Stimulated activated naive B cell treated with anti-CD40 and anti-IgM and Interleukin-4, amounts not matched to agents 10 μg/mL and 1 μg/mL and 100 μg/mL, for 72 hours (primary cell): ENCODE measurements at places on chromosomes 3 and 15.
A peak's percentile ranks its signal among the peaks of the same experiment; 100 is the strongest.

GRCh38 chr3:10232137-10232536 lies 16.1 kb upstream of the TATDN2 start:
- no peak for DNase-seq

- no peak for DNase-seq
Measured at GRCh38 chr3:150388498-150389418, 19.3 kb upstream of the TSC22D2 start.

- DNase-seq, result no peak
Measured at GRCh38 chr3:124960698-124961097, 26.1 kb upstream of the MUC13 start.

DNA sequence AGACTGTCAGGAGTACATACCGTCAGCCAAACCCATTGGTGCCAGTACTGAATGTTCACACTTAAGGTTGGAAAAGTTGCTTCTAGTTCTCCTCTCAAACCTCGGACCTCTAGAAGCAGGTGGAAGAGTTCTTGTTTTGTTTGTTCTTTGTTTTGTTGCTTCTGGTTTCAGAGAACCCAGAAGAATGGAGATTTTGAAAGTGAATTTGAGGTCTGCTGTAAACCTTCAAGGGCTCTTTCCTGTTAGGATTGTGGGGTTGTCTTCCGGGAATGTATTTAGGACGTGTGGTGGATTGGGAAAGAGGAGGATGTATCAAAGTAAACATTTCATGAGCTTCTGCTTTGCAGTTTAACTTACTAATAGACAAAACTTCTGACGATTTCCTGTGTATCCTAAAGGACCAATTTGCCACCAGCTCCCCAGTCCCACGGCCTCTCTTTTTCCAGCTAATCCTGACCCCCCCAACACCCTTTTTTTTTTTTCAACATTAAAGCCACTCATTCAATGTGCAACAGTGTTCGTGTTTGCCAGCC lies 50.3 kb downstream of the FILIP1L start:
- no peak for DNase-seq

GRCh38 chr3:105915524-105915923 lies 46.7 kb upstream of the CBLB start:
- no peak for DNase-seq

DNA sequence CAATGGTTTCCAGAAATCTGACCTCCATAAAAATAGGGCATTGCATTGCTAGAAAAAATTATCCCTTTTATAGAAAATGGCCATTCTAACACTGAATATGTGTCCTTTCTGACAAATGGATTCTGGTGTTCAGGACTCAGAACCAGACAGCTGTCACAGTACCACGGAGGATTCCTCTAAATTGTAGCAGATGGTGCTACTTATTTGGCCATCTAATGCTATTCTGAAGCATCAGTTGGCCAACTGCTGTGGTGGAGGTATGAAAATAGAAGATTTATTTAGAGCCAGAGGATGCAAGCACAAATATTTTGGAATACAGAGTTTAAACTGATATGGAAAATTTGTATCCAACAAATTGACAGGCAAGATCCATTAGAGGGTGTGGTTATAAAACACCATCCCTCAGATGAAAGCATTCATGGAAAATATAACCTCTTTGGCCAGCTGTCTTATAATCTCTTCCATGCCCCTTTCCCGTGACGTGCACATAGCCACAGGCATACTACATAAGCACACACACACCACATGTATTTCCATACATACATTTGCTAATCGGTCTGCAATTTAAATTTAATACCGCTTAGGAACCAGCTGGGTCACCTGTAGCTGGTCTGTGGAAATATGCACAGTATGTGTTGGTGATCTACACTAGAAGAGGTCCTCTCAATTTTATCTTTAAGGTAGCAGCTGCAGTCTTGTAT lies 302.7 kb upstream of the KCNMB2 start:
- no peak for DNase-seq

DNA sequence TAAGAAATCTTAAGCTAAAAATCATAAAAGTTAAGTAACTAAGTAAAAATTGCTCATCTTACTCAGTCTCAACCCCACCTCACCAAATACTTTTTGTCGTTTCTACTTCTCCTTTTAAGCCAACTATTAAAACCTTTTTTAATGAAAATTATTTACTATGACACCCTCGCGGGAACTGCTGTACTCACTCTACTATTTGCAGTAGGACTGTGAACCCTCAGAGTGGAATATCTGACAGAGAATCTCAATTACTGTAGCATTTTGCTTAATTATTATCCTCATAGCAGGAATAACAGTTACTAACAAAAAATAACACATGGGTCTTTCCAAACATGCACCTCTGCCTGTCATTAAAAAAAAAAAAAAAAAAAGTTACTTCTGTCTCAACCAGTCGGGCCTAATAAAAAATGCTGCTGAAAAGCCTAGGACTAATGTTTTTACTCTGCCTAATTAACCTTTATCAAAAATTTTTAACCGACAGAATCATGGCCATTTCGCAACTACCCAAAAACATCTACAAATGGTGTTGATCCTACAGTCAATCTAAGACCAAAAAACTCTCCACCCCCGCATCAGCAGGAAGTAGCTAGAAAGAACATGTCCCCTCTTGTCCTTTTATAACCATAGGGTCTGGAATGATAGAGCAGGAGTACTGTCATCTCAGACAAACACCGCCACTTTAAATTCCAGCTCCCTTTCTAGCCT lies 10.2 kb downstream of the ALDH1L1 start:
- no peak for DNase-seq

DNA sequence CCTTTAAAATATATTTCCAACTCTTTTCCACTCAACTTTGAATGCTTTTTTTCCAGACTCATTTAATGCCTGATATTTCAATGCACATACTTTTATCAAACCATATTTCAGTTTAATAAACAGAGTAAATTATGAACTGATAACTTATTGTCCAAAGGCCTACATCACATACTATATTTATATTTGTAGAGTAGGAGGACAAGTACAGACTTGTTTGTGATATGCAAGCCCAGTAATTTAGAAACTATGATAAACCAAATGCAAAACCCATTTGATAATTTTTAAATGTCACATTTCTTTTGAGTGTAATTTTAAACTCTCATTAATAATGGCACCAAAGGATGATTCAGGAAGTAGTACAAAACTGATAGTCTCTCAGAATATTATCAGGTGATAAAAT lies 3.3 kb downstream of the RFX7 start:
- DNase-seq, result no peak

DNA sequence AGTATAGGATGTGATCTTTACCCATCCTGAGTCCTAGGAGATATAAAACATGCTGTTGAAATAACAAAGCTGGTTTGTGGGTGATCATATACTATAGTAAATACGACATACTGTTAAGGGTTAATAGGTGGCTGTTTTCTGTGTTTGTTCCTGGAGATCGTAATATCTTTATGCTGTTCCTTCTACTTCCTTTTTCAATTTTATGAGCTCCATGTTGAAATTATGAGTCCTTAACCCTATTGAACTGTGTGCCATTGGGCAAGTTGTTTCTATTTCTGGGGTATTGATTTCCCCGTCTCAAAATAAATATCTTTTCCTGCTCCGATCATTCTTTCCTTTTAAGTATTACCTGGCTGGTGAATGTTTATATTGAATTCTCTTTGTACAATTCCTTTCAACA lies 115.1 kb downstream of the LPP start:
- no peak for DNase-seq

GRCh38 chr3:160450846-160451245 lies 1.3 kb upstream of the TRIM59 start:
- no peak for DNase-seq

GRCh38 chr3:80232760-80233159 lies 465.0 kb upstream of the ROBO1 start:
- no peak for DNase-seq

- DNase-seq, result no peak
Measured at GRCh38 chr15:24675332-24676144, at the start of gene NPAP1. Gene NPAP1 (plus strand): TSS chr15:24675775. CDS start chr15:24675868, 93 bp downstream.

DNA sequence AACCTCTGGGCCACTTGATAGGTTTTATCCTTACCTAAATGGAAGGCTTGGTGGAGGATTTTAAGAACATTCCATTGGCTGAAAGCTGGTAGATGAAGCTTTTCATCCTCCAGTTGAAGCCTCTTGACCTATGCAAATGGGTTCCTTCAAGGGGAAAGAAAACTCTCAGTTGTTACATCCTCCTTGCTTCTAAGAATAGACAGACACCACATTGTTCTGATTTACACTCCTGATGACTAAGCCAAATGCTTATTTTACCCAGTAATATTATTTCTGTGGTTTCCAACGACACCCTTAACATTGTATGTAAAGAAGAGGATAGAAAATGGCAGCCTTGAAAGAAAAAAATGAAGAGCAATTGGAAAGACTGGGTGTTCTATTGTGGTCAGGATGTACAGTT lies 480.5 kb downstream of the OTOL1 start:
- no peak for DNase-seq

GRCh38 chr3:36840453-36840921 lies 76.1 kb upstream of the DCLK3 start:
- no peak for DNase-seq

GRCh38 chr15:25783607-25784540 lies 79.3 kb downstream of the ATP10A start:
- no peak for DNase-seq

- DNase-seq, result no peak
Measured at GRCh38 chr15:101112336-101113113, 139.3 kb downstream of the CHSY1 start.

DNA sequence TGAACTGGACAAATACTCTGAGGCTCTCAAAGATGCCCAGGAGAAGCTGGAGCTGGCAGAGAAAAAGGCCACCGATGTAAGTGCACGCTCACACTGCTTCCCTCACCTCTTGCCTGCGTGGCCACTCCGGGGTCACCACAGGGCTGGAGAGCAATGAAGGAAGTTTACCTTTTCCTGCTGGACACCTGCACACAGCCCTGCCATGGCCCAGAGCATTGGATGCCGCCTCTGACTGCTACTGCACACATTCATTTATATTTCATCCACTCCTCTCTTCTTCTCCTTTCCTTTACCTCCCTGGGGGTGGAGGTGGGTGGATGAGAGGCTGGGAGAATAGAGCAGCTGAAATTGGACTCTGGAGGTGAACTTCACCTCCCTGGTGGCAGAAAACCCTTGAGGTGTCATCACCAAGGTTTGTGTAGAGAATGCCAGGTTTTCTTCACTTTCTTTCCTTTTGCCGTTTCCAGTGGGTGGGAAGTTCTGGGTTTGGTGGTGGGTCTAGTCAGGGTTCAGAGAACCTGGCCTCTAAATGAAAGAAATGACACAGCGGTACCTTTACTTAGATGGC lies 1.6 kb downstream of the TPM1 start:
- DNase-seq, result no peak

- DNase-seq, result peak; percentile 29
Measured at GRCh38 chr3:36843065-36844051, 79.0 kb upstream of the DCLK3 start.

GRCh38 chr3:38454884-38455638 lies 1.4 kb downstream of the ACVR2B start:
- no peak for DNase-seq

DNA sequence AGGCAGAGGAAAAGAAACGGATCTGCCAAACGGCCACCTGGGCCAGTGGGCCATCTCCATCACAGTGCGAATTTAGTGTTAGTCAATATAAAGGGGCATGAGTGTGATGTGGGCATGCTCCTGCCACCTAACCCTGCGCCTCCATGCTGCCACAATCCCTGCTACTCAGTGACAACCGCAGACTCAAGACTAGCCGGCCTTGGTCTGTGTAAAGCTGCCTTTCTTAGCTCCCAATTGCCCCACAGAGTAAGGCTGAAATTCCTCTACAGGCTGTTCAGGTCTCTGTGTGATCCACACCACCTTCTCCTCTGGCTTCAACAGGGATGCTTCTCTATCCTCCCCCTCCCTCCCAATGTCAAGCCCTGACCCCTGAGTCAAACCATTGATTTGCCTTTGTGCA lies 269.7 kb downstream of the XXYLT1 start:
- no peak for DNase-seq

DNA sequence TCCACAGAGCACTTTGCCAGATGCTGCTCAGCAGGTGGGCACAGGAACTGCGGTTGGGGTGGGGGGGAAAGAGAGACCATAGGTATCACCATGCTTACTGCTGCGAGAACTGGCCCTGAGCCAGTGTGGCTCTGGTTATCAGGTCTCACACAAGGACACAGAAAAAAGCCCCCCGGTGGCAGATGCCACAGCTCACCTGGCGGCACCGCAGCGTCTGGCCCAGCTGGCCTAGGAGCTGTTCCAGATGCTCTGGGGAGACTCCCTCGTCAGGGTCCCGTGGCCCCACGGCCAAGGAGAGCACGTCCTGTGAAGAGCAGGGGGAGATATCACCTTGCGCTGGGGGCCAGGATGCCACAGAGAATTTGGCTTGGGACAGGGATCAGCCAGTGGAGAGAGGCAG lies 10.8 kb downstream of the CDAN1 start:
- DNase-seq, result no peak

DNA sequence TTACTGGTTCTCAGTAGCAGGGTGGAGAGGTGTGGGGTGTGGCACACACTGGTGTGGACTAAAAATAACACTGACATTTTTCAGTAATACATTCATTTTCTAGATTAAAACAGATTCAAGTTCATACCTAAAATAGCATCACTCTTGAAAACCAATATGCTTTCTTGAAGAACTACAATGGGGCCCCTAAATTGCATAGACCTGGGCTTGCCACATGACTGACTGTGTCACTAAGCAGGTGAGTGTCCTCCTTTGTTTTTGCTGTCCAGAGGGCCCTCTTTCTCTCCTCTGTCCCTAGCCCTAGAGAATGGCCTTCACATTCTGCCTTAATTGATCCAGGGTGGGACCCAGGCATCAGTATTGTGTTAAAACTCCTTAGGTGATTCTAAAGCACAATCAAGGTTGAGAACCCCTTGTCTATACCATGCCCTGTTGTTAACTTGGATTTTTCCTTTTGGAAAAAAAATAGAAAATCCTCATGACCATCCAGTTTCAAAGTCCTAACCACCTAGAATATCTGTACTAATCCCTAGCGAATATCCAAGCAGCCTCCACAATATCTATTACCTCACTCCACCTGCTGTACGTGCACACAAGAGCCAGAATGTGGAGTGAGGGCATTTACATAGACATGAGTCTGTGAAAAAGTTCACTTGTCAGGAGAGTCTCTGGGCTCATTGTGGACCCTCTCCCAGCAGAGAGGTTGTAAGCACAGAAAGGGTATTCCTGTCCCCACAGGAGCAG lies 18.7 kb upstream of the TMEM41A start:
- no peak for DNase-seq

GRCh38 chr15:87653646-87654045 lies 602.9 kb downstream of the NTRK3 start:
- DNase-seq, result no peak

DNA sequence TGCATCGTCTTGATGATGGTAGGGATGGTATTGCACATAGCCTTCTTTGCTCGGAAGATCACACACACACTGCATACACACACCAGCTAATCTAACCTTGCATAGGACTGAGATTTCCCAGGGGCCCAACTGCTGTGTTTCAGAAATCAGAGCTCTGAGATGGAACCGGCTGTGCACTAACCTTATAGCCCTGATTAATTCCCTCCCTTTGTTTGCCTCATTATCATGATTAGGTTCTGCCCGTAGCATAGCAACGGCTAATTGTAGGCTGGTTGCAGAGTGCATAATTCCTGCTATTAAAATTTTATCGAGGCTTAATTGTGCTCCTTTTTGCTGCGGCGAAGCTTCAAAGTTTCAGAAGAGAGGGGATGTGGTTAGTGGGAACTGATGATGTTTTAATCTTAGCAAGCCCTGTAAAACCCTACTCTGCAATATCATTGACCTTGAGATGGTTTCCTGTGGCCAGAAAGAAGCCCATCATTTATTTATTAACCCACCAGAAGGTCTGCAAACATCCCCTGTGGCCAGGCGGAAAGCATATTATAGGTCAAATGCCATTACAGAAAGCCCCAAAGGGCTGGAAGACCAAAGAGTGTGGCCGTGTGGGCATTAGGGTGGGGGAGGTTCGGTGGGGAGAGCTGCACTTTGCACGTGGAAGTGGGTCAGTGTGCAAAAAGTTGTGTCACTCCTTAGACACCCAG lies 56.2 kb upstream of the GLCE start:
- peak; percentile 9 for DNase-seq
